ENCODE measurements at places on chromosomes 3 and 15.

- no peak for DNase-seq
Observed at GRCh38 chr3:34382859-34383258, 584.4 kb downstream of the PDCD6IP start.

GRCh38 chr3:66499881-66500575, 794 bp downstream of the LRIG1 start:
- DNase-seq = no peak

- no peak for DNase-seq
Observed at GRCh38 chr15:89985111-89985510, 16.0 kb upstream of the ZNF710 start.

DNA sequence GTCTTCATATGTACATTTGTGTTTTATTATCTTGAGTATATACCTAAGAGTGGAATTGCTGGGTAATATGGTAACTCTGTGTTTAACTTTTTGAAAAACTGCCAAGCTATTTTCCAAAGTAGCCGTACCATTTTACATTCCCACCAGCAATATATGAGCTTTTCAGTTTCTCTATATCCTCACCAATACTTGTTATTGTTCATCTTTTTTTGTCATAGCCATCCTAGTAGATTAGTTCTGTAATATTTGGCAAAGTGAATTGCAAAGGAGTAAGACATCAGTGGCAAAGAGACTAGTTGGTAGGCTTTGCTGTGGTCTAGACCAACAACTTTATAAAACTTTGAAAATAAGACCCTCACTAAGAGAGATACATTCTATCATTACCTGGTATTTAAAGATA, 21.4 kb downstream of the OXSR1 start:
- no peak for DNase-seq

- no peak for DNase-seq
Observed at GRCh38 chr15:48001393-48002039, 119.3 kb upstream of the SLC24A5 start.

- peak; percentile 24 for DNase-seq
Observed at GRCh38 chr3:11060500-11061251, 68.1 kb downstream of the SLC6A1 start.
